CD4-positive, alpha-beta T cell treated with Interleukin-2 at 100 ng/mL for 4 hours (primary cell): ENCODE measurements at places on chromosomes 3 and 15.

DNA sequence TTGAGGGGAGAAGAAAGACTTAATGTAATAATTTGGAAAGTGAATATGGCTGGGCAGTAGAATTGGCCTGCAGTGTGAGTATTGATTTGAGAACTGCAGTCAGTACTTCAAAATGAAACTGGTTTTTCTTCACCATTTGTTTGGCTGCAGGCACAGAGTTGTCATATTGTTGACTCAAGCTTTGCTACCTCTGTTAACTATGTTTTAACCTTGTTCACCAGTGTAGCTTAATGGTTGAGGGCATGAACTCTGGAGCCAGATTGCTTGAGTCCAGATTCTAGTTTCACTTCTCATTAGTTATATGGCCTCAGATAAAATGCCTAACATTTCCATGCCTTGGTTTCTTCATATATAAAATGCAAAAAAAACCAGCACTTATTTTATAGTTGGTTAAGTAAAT, 64.1 kb downstream of the CFAP44 start:
- DNase-seq, result no peak

- peak; percentile 8 for DNase-seq
Measured at GRCh38 chr3:170330366-170330765, 27.1 kb upstream of the SKIL start.

GRCh38 chr3:191257286-191257685, 58.2 kb downstream of the OSTN start:
- no peak for DNase-seq

DNA sequence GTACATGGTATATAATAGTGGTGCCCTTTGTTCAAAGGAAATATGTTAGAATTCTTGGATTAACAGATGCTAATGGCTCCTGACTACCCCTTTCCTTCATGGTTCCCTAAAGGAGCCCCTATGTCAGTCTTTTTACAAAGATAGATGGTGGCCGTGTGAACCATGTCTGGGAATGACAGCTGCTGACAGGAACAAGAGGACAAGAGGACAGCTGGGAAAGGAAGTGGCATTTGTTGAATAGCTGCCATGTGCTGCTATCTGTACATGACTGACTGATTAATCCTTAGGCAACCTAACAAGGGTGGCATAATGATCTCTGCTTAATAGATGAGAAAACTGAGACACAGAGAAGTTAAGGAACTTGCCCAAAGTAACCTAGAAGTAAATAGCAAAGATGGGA, 321.7 kb downstream of the ZNF621 start:
- no peak for DNase-seq

- DNase-seq, result no peak
Measured at GRCh38 chr3:185713015-185713414, 111.8 kb downstream of the IGF2BP2 start.

DNA sequence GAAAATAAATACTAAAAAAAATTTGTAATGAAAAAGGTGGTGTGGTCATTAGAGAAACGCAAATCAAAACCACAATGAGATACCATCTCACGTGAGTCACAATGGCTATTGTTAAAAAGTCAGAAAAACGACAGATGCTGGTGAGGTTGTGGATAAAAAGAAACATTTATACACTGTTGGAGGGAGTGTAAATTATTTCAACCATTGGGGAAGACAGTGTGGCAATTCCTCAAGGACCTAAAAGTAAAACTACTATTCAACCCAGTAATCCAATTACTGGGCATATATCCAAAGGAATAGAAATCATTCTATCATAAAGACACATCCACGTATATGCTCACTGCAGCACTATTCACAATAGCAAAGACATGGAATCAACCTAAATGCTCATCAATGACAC, 120.3 kb downstream of the MYO9A start:
- no peak for DNase-seq

- DNase-seq, result no peak
Measured at GRCh38 chr3:171685116-171685895, 125.0 kb downstream of the PLD1 start.
